ENCODE measurements at places on chromosomes 3 and 15. TPM values are rescaled to one million over a fixed set of nuclear protein-coding genes. Genes with fewer than 3 reads are reported as not detected.

RCCD1 gene
- total RNA-seq = 11.0 TPM

RBSN gene
- 19.3 TPM for total RNA-seq

KCNMB3 gene
- total RNA-seq = 1.1 TPM

PFKFB4 gene
- 6.0 TPM for total RNA-seq

DHX30 gene
- total RNA-seq = 41.2 TPM

P2RY1 gene
- total RNA-seq = 4.4 TPM

NR1I2 gene
- total RNA-seq = not detected

BMF gene
- 4.6 TPM for total RNA-seq

All from smooth muscle cell of bladder (primary cell).